Posterior cingulate gyrus (tissue), 11 donors: ENCODE measurements at places on chromosomes 7 and 10.

DNA sequence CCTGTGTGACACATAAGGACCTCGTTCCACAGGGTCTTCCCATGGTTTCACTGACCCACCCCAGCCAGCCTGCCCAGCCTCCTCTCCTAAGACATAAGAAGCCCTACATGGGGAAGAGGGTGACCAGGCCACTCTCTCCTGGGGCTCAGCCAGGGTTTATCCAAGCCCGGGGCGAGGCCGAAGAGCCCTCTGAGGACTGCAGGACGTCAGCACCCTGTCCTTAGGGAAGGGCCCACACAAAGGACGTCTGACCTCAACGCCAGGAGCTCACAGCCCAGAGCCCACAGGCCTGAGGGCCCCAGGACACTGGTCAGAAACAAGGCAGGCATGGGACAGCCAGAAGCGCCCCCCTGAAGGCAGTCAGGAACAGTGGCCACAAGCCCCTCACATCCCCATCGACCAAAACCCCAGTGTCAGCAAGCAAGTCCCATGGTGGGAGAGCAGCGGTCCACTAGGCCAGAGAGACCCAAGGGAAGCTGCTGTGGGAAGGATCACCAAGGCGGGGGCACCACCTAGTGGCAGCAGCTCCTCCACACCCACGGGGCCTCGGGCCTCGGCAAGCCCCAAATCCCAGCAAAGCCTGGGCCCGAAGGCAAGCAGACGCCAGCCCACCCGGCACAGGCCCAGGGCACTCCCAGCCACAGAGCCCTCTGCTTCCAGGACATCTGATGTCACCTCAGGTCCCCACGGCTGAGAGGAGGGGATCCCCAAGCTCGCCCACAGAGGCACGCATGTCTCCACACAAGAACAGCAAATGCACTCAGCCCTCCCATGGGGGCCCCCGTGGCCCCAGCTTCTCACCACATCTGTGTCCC lies 23.4 kb downstream of the MAD1L1 start:
- peak; percentile 86 for DNase-seq

DNA sequence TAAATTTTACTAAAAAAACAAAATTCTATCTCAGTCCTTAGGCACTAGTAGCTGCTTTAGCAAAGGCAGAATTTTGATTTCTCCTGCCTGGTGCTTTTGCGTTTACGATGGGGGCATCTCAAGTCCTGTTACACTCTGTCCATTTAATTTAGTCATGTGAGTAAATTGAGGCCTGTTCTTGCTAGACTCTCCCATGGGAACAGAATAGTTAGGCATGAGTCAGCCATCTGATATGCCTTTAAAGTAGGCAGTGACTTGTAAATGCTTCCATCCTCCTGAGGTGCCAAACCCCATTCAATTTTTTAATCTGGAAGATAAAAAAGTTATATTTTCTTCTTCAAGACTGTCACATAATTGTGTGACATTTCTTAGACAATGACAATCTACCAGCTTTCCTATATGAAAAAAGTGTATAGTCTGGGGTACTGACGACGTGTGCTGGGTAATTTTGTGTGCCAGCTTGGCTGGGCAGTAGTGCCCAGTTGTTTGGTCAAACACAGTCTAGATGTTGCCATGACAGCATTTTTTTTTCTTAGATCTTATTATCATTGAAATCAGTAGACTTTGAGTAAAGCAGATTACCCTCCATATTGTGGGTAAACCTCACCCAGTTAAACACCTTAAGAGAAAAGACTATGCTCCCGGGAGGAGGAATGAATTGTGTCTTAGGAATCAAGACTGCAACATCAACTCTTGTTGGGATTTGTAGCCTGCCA lies 603.4 kb downstream of the SORCS1 start:
- no peak for DNase-seq

- DNase-seq, result no peak
These were observed 58.3 kb upstream of the PPP1R3C start for GRCh38 chr10:91690996-91691676.

DNA sequence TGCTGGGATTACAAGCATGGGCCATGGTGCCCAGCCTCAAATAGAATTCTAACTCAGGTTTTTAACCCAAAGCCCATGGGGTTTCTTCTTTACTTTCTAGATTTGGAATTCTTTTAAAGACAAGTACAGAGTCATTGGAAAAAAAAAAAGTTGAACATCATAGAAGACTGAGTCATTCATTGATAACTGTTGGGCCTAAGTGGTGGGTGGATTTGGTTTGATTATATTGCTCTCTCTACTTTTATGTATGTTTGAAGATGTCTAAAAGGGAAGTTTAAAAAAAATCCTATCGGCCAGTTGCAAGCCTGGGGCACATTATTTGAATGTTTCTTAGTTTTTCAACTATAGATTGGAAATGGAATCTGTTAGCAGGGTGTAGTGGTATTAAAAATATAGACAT lies 49.7 kb downstream of the INPP5F start:
- no peak for DNase-seq

DNA sequence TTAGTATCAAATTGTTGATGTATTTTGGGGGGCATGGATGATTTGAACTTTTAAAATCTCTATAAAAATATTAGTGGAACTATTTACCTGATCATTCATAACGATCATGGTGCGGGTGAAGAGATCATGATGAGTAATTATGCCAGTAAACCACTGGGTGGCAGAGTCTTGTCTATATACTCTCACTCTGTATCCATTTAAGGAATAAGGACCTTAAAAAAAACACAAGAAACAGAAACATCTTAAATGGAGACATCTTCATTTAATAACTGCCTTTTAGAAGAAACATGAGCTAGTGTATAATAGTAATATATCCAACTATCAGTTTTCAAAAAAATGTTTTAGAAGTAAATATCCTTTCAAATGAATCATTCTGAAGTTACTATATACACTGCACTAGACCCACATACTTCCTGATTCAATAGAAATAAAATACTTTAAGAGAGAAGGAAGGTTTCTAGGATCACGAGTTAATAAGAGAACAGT lies 84.0 kb downstream of the NRBF2 start:
- DNase-seq, result no peak

- no peak for DNase-seq
These were observed 31.7 kb downstream of the ECHDC3 start for GRCh38 chr10:11773761-11774441.

GRCh38 chr10:24706479-24707118 lies 17.1 kb downstream of the ARHGAP21 start:
- peak; percentile 86 for DNase-seq

DNA sequence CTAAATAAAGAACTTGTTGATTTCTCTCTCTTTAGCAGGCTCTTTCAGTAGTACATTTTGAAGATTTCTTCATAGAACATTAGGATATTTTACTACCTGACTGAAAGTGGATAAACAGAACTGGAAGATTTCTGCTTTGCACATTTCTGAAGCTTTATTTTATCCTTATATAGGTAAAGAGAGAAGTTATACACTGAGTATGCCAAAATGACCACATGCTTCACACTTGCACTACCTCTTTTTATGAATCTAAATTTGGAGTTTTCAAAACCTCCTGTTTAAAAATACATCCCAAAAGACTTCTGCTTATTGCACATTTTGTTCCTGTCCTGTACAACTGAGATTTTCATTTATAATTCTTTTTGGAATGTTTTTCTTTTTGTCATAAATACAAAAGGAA lies 197.4 kb upstream of the PRPS1L1 start:
- DNase-seq, result no peak

- peak; percentile 96 for DNase-seq
These were observed 24.9 kb upstream of the PITRM1 start for GRCh38 chr10:3197348-3198003.

GRCh38 chr10:32605787-32606186 lies 159.8 kb downstream of the CCDC7 start:
- DNase-seq, result no peak

- DNase-seq, result no peak
These were observed 107.5 kb upstream of the NPS start for GRCh38 chr10:127441350-127442219.

DNA sequence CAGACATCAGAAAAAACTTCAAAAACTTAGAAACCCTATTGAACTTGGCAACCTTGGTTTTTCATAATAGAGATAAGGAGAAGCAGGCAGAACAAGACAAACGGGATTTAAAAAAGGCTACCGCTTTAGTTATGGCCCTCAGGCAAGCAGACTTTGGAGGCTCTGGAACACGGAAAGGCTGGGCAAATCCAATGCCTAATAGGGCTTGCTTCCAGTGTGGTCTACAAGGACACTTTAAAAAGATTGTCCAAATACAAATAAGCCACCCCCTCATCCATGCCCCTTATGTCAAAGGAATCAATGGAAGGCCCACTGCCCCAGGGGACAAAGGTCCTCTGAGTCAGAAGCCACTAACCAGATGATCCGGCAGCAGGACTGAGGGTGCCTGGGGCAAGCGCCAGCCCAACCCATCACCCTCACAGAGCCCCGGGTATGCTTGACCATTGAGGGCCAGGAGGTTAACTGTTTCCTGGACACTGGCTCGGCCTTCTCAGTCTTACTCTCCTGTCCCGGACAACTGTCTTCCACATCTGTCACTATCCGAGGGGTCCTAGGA lies 115.3 kb downstream of the NRCAM start:
- no peak for DNase-seq

- no peak for DNase-seq
These were observed 12.3 kb upstream of the MYPN start for GRCh38 chr10:68096913-68097516.
